Fibroblast of the aortic adventitia (primary cell): ENCODE measurements at places on chromosomes 2 and 18. TPM values are rescaled to one million over a fixed set of nuclear protein-coding genes. Genes with fewer than 3 reads are reported as not detected.
A peak's percentile ranks its signal among the peaks of the same experiment; 100 is the strongest.

- DNase-seq, result peak; percentile 66
These were observed 980 bp upstream of the PDE6D start for GRCh38 chr2:231781798-231782726.

The PARD6G gene
- 0.54 and 2.5 TPM in 2 replicates for total RNA-seq

- no peak for DNase-seq
These were observed 123.2 kb upstream of the CDCA7 start for GRCh38 chr2:173231465-173231864.

- DNase-seq, result no peak
These were observed 97.7 kb upstream of the CAB39 start for GRCh38 chr2:230614913-230615332.

DNA sequence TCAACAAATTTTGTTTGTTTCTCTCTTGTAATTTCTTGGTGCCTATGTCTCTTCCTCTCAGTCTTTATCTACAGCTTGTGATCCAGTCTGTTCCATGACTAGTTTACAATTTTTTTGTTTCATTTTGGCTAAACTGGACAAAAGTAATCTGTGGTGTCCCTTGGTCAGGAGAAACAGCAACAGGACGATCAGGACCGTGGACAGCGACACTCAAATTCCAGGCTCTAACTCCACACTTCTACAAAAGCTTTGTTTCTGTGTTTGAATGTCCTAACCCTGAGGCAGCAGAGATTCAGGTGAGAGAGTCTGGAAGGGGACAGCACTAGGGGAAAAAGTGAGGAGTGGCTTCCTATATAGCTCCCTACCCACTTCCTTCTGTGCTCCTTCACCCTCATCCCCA lies 593.3 kb upstream of the FANCL start:
- peak; percentile 9 for DNase-seq

GRCh38 chr18:47203626-47204464 lies 27.7 kb upstream of the IER3IP1 start:
- no peak for DNase-seq

GRCh38 chr18:73948497-73948896 lies 199.1 kb downstream of the FBXO15 start:
- DNase-seq, result peak; percentile 55

DNA sequence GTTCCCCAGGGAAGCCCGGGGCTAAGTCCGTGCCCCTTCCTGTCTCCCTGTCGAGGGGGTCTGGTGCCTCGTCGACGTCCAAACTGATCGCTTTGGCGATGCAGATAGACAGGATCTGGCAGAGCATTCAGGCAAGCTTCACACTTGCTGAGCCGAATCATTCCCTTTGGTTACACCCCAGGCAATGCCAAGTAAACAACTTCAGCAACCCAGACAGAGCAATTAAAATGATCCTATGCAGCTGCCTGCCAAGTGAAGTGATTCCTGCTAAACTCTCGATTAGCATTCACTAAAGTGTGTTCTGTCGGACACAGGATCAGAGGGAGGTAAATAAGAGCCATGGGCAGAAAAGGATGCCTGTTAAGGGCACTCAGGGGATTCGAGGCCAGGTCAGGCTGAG lies 108.2 kb upstream of the RAB12 start:
- DNase-seq, result no peak

DNA sequence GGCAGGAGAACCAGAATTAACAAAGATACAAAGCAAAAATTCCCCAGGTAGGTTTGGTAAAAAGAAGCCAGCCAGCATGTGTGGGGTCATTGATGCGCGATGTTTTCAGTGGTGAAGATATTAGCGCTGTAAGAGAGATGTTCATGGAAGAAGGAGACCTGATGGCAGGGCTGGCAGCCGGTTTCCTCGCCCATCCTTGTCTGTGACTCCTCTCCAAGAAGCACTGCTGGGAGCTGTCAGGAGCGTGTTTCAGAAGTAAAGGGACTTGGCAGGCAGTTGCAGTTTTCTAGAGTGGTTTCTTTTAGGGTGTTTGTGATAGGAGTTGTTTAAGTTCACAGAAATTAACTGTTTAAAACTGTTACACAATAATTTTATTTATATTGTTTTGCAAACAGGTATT lies 24.6 kb downstream of the TAF1B start:
- DNase-seq, result no peak

GRCh38 chr18:13626544-13626908 lies 99.8 kb downstream of the FAM210A start:
- DNase-seq, result no peak

The BMP10 gene
- not detected in 2 replicates for total RNA-seq
